ENCODE measurements at places on chromosomes 11 and 22.

GRCh38 chr11:2190657-2191471, 19.2 kb upstream of the TH start:
- no peak for DNase-seq

DNA sequence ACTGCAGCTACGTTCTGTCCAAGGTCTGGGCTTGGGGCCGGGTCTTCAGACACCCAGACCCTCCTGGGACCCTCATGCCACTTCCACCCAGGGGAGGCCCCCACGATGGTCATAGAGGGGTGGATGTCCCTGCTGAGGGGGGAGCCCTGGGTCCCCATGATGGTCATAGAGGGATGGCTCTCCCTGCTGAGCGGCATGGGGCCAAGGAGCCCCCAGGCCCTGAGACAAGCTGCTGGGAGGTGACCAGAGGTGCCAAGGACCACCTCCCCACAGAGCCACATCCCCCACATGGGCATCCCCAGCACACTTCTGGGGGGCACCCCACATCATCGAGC, 7.2 kb downstream of the MUC5B start:
- no peak for DNase-seq

DNA sequence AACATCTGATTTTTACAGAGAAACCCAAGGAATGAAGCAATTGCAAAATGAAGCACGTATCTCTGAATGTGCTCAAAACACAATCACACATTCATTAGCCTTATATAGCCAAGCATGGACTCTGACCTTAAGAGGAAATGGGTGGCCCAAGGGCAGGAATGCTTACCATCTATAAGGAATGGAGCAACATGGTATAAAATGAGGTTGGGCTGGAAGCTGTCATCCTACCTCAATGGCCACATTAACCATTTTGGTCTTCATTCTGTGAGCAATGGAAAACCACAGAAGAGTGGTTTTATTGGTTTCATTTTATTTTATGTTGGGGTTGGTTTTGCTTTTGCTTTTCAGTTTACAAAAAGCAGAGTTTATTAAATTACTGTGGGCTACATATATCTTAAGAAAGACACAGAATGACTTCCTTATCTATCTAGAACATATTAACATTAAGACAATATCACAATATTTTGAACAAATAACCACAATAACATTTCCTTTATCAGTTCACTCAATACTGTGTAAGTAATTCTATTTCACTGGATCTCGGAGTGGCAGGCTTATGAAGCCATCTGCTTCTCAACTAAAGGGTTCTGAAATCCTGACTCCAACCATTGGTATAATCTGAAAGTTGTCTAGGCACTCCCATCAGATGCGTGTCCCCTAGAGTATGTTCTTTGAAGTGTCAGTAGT, 10.8 kb upstream of the MS4A13 start:
- DNase-seq = no peak

DNA sequence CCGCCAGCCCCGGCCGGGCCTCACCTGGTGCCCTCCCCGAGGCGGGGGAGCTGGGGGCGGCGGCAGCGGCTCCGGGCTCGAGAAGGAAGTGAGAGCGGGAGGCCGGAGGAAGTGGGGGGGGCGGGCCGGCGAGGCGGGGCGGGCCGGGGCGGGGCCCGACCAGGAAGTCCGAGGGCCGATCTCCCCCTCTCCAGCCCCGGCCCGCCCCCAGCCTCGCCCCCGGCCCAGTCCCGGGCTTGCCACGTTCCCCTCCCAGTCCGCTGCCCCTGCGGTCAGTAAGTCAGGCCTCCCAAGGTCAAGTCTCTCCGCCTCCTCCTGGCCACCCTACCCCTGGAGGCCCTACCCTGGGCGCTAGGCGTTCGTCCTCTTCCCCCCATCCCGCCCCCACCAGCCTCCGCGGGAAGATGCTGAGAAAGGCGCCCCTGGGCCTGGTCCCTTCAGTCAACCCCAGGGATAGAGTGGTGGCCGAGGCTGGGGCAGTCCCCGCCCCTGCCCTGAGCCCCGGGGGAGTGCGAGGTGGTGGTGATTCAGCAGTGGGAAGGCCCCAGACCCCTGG, at the start of gene RHOG:
Gene RHOG, minus strand, starts transcription at position 90 of the 556 bp plus-strand sequence. CDS start 12,821 bp downstream, outside the sequence.
- DNase-seq = peak; percentile 42

DNA sequence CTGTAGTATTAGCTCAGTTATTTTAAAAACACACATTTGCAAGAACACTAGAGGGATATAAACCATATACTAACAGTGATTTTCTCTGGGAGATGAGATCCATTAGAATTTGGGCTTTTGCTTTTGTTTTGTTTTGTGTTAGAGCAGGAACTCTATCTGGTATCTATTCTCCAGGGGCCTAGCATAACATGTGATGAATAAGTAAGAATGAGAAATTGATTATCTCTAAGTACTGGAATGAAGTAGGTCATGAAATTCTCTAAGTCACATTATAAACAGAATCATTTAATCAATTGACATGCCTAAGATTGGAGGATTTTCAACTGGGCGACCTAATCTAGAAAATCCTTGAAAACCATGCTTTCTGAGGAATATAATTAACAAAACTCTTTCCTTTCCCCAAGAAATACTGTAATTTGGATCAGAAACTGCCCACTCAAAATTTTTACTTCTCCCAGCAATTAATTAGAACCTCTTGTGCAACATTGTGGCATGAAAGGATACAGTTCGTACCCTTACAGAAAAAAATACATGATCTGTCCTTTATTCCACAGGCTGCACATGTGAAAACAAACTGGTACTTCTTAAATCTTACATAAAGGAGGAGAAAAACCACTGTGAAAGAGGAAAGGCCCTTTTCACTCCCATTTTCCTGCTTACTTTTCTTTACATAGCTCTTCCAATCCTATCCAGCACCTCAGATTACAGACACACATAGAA, 93.5 kb downstream of the MRTFA start:
- no peak for DNase-seq

DNA sequence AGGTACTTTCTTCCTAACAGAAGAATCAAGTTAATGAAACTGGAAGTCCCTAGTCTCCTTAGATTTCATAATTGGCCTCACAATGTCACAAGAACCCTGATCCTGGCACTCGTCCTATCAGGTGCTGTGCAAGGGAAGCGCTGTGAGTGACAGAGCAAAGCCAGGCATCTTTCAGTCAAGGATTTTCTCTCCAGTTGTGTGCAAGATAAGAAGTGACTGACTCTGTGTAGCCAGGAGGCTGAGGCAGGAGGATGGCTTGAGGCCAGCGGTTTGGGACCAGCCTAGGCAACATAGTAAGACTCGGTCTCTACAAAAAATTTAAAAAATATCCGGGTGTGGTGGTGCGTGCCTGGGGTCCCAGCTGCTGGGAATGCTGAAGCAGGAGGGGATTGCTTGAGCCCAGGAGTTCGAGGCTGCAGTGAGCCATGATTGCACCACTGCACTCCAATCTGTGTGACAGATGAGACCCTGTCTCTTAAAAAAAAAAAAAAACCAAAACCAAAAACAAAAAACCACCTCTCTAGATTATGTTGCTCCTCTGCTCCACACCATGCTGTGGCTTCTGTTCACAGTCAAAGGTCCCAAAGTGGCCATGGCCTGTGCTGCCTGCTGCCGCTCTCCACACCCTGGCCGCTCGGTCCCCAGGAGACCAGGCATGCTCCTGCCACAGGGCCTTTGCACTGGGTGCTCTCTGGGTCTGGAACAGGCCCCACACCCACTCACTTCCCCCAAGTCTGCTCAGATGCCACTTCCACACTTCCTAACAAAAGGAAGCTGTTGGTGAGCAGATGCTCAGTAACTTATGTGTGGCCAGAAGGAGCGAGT, 54.2 kb upstream of the CLDN5 start:
- DNase-seq = no peak

DNA sequence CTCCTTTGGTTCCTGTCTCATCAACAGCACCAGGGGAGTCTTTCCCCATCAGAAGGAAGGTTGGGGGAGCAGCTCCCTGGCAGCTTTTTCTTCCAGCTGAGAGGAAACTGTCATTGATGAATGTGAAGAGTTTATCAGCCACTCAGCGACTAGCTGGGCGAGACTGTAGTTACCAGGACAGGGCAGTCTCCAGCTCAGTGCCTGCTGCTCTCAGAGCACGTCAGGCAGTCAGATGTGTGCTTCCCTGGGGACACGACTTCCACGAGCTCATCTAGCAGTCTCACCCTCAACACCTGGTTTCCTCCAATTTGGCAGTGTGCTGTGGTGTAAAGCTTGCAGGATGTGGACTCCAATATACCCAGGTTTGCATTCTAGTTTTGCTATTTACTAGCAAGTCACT, 12.5 kb upstream of the C1QTNF4 start:
- peak; percentile 31 for DNase-seq

GRCh38 chr11:103633819-103634590, 402.4 kb upstream of the DDI1 start:
- no peak for DNase-seq

- DNase-seq = no peak
These were observed 37.3 kb upstream of the MYH9 start for GRCh38 chr22:36424901-36425579.

DNA sequence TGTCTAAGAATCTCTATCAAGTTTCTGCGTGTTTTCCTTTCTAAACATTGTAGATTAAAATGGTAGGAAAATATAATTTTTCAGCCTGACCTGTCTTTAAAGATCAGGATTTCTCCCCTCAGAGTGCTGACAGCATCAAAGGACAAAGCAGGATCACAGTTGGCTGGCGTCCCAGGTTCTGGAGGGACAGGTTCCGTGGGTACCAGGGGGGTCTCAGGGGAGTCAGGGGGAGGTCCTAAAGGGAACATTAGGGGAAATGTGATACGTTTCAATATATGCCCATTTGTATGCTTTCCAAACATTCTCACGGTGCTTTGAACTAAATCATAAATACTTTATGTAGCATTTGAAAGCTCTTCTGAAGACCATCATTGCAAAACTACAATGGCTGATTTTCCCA, 3.4 kb downstream of the MMP3 start:
- DNase-seq = no peak
